ENCODE measurements at places on chromosomes 6 and 20. TPM values are rescaled to one million over a fixed set of nuclear protein-coding genes. Genes with fewer than 3 reads are reported as not detected.

SUMO4 gene
- polyA plus RNA-seq = 0.10 TPM

TGM2 gene
- 46.4 TPM for polyA plus RNA-seq

HSPA12B gene
- 0.01 TPM for polyA plus RNA-seq

GNAS-AS1 gene
- polyA plus RNA-seq = not detected

TSBP1 gene
- polyA plus RNA-seq = not detected

- DNase-seq = no peak
Measured at GRCh38 chr6:150366118-150366778, 2.6 kb upstream of the IYD start.

GRCh38 chr6:168877821-168878282 is 375.8 kb downstream of the THBS2 start:
- no peak for DNase-seq

GRCh38 chr6:14431385-14432330 is 314.1 kb downstream of the CD83 start:
- DNase-seq = no peak

DNA sequence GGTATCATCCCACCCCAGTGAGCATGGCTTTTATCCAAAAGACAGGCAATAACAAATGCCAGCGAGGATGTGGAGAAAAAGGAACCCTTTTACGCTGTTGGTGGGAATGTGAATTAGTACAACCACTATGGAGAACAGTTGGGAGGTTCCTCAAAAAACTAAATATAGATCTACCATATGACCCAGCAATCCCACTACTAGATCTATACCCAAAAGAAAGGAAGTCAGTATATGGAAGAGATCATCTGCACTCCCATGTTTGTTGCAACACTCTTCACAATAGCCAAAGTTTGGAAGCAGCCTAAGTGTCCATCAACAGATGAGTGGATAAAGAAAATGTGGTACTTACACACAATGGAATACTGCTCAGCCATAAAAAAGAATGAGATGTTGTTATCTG is 5.9 kb upstream of the KIAA1755 start:
- no peak for DNase-seq

DNA sequence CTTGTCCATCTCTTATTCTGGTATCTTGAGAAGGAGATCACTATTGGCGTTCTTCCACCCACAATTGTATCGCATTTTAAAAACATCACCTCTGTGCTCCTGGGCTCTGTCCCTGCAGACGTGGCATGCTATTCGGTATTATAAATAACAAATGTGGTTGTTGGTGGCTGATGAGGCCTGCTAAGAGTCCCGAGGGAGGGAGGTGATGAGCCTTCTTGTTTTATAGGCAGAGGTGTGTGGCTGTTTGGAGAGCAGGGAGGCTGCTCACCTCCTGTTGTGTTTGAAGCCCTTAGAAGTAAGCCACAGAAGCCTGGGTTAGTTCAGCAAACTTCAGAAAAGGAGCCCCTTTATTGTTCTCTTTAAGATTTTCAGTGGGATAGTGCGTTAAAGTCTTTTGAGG is 15.6 kb downstream of the MANBAL start:
- no peak for DNase-seq

- no peak for DNase-seq
Measured at GRCh38 chr6:100202417-100203194, 208.6 kb upstream of the MCHR2 start.

GRCh38 chr6:4448841-4449240 is 313.5 kb upstream of the ECI2 start:
- no peak for DNase-seq

- no peak for DNase-seq
Measured at GRCh38 chr6:4655196-4656025, 120.8 kb upstream of the CDYL start.

- DNase-seq = no peak
Measured at GRCh38 chr20:14888134-14888533, 550.7 kb upstream of the FLRT3 start.

GRCh38 chr6:37503309-37503965 is 3.7 kb upstream of the CCDC167 start:
- no peak for DNase-seq

- DNase-seq = peak; percentile 77
Measured at GRCh38 chr6:128365520-128366160, 154.8 kb downstream of the PTPRK start.

All from HepG2 (cell line).